ENCODE measurements at places on chromosomes 12 and 14. TPM values are rescaled to one million over a fixed set of nuclear protein-coding genes. Genes with fewer than 3 reads are reported as not detected.

DNA sequence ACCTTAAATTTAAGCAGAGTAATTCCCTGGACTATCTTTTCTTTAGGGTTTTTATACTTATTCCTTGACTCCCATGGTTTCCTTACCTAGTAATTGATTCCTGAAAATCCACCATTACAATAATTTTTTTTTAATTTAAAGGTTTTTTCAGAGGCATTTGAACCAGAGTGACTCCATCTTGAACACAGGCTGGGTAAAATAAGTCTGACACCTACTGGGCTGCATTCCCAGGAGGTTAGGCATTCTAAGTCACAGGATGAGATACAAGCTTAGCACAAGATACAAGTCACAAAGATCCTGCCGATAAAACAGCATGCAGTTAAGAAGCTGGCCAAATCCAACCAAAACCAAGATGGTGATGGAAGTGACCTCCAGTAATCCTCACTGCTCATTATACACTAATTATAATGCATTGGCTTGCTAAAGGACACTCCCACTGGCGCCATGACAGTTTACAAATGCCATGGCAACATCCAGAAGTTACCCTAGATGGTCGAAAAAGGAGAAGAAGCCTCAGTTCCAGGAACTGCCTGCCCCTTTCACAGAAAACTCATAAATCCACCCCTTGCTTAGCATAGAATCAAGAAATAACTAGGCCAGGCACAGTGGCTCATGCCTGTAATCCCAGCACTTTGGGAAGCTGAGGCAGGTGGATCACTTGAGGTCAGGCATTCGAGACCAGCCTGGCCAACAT, 53.6 kb downstream of the SLC25A21 start:
- DNase-seq = no peak

GRCh38 chr14:90456551-90456950, 59.7 kb downstream of the CALM1 start:
- DNase-seq = no peak

DNA sequence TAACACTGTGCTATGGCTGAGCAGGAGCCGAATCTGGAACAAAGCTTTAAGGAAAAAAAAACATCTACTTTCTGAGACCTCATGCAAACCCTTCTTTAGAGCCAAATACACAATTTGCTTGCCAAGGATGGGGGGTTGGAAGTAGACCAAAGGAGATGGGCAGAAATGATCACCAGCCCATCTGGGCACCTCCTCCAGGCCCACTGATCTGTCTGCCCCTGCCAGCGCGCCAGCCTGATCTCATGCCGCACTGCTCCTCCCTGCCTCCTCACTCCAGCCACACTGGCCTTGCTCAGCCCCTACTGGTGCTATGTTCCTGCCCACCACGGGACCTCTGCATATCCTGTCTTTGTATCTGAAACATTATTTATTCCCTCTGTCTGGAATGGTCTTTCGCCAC, 24.8 kb upstream of the RAB35 start:
- no peak for DNase-seq

DNA sequence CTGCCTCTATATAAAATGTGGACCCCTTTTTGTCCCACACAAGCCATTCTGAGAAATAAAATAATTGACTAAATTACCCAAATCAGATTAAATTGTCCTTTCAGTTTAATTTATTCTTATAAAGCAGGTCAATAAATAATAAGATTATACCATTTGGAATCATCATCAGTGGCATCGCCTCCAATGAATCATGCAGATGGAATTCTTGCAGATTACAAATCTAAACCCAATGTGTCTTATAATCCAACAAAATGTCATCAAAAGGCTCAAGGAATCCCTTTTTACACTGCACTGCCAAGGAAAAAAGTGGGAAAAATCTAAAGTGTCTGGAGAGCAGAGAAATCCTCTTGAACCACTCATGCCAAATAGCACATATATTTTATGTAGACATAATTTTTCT, 138.2 kb upstream of the TSPAN8 start:
- peak; percentile 42 for DNase-seq

DNA sequence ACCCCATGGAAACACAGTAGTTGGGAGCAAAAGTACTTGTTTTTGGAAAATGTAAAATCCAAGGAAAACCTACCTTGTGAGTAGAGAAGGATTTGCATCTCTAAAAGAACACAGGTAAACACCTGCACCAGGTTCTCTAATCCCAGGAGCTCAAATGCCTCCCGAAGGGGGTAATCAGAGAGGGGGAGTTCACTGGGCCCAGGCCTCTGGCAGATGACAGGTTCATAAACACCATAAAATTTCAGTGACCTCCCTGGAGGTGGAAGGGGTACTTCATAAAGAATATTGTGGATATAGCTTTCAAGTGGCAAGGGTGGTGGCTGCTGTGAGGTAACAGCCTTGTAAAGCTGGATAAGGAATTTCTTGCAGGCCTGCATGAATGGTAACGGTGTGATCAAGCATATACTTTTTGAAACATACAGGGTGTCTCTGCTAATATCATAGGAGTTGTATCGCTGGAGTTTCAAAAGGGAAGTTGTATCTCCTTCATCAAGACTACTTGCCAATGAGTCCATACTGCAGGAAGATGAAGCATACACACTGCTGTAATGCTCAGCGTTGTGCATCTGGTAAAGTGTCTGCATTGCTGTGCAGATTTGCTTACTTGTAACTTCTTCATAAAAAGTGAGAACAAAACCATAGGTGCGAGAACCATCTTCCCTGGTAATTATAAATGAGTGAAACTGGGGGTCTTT, 111.3 kb downstream of the DENND5B start:
- DNase-seq = no peak

DNA sequence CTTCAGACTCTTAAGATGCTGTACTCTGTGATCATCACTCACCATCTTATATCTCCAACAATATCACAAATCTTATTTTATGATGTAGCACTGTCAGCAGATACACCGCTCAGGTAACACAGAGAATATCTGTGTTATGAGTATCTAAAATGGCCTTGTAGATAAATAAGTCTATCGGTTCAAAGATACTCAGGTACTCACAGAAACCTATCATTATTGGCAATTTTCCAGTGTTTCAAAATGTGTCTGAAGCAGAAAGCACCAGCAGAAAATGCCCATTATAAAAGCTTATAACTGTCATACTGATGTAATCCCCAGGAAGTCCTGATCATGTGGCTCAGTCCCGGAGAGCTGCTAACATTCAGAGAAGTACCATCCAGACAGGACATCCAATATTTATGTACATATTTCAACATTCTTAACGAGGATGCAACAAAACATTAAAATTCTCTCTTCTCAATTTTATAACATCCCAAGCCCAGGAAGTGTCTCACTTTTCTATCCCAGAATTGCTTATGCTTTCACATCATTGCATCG, 190.7 kb upstream of the LMNTD1 start:
- no peak for DNase-seq

DNA sequence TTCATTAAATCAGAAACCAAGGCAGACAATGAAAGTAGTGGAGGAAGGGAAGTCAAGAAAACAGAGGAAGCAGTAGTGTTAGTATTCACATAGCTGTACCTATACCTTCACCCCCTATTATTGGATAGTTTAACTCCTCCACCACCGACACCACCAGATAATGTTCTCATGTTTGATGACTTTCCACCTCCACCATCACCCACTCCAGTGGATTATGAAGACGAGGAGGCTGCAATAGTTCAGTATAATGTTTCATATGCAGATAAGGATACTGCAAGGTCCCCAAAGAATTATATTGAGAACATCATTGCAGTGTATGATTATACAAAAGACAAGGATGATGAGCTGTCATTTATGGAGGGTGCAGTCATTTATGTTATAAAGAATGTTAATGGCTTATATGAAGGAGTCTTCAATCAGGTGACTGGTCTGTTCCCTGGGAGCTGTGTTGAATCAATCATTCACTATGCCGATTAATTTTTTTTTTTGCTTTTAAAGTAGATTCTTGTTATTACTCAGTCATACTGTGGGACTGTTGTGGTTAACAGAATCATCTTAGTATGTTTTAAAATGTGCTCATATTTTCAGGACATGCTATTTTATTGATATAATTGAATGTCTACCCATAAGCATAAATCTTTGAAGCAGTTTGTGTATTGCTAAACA, 32.2 kb upstream of the KTN1 start:
- DNase-seq = no peak

DNA sequence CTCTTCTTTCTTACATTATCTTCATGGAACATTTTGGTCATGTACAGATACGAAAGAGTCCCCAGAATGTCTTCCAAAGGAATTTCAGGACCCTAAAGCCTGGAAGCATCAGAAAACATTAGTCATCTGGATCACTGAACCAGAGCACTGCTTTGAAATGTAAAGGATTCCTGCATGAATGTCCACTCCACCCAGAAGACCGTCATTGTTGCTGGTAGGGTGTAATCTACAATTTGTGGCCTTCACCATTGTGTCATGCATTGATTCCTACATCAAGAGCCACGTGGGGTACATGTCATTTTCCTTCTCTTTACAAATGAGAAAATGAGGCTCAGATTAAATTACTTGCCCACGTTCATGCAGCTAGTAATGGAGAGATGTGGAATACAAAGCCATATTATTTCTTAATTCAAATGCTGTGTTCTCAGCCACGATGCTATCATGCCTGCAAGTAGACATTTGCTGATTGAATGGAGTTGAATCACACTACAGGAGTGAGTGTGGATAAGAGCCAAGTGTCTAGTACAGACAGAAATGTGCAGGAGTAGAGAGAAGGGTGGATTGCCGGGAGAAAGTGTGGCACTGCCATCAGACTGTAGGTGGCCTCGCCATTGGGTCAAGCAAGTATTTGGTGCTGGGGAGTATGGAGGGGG, 231.2 kb downstream of the C12orf75 start:
- DNase-seq = no peak

The AQP5 gene
- 5.7 TPM for total RNA-seq

GRCh38 chr14:21054123-21054767, 3.4 kb upstream of the RNASE8 start:
- no peak for DNase-seq

The GLI1 gene
- total RNA-seq = 7.2 TPM

DNA sequence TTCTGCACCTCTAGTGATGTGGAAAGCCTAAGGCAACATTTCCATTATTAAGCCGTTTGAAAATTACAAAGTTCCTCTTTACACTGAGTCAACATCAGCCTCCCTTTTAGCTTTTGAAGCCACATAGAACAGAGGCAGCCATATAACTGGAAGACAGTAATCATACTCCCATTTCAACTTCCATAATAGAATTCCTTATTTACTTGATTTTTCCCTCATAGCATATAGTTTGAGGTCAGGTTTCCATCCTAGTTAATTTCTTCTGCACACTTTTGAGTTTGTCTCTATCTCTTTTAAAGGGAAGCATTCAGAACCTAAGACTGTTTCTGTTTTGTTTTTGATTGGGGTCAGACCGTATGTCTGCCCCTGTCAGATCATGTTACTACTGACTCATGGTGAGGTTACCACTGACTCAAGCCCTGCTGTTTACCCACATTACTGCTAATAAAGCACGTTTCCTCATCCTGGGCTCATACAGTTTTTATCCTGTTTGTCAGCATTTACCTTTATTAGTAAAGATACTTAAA, 161.0 kb downstream of the SLC38A4 start:
- no peak for DNase-seq

The NTF3 gene
- 4.7 TPM for total RNA-seq

- DNase-seq = no peak
Measured at GRCh38 chr12:70080566-70080965, 162.7 kb upstream of the CNOT2 start.

GRCh38 chr12:43884683-43885410, 49.0 kb downstream of the TMEM117 start:
- DNase-seq = no peak

The CDKN3 gene
- 13.3 TPM for total RNA-seq

- no peak for DNase-seq
Measured at GRCh38 chr14:101917413-101918017, 46.9 kb upstream of the DYNC1H1 start.

DNA sequence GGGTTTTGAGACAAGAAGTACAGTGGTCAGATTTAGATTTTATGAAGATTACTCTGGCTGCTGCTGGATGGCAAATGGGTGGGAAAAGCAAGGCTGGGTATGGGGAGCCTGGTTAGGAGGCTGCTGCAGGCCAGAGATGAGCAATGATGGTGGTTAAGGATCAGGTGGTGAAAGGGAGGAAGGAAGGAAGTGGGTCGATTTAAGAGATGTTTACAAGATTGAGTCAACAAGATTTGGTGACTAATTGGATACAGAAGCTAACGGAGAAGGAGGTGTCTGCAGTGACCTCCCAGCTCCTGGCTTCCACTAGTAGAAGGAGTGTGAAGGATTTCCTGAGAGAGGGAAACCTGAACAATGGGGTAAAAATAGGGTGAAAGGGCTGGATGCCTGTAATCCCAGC, 18.7 kb downstream of the NOS1 start:
- DNase-seq = no peak

DNA sequence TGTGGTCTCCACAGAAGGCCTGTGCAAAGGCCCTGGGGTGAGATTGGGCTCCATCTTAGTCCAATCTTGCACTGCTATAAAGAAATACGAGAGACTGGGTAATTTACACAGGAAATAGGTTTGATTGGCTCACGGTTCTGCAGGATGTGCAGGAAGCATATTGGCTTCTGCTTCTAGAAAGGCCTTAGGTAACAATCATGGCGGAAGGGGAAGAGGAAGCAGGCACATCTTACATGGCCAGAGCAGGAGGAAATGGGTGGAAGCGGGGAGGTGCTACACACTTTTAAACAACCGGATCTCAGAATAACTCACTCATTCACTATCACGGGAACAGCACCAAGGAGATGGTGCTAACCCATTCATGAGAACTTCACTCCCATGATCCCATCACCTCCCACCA, 55.4 kb downstream of the FAR2 start:
- no peak for DNase-seq

DNA sequence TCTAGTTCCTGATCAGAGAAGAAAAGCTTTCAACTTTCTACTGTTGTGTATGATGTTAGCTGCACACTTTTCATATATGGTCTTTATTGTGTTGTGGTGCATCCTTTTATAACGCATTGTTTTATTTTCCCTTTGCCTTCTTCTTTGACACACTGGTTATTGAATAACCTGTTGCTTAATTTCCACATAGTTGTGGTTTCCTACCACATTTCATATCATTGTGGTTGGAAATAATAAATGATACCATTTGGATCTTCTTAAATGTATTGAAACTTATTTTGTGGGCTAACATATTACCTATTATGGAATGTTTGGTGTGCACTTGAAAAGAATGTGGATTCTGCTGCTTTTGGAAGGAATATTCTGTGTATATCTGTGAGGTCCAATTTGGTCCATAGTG, 64.9 kb downstream of the GPHN start:
- no peak for DNase-seq

The TEX22 gene
- 0.20 TPM for total RNA-seq

The PTPN11 gene
- total RNA-seq = 46.7 TPM

The RFLNA gene
- total RNA-seq = 8.8 TPM

- no peak for DNase-seq
Measured at GRCh38 chr12:47282206-47282605, 202.4 kb upstream of the AMIGO2 start.

- no peak for DNase-seq
Measured at GRCh38 chr12:93081810-93082165, 152.7 kb upstream of the EEA1 start.

The FLRT2 gene
- 32.6 TPM for total RNA-seq

- DNase-seq = no peak
Measured at GRCh38 chr12:92055877-92056276, 89.8 kb downstream of the BTG1 start.

- peak; percentile 60 for DNase-seq
Measured at GRCh38 chr12:115023279-115024265, 339.6 kb upstream of the TBX3 start.

The GCH1 gene
- 3.5 TPM for total RNA-seq
